ENCODE measurements at places on chromosomes 4 and X.

DNA sequence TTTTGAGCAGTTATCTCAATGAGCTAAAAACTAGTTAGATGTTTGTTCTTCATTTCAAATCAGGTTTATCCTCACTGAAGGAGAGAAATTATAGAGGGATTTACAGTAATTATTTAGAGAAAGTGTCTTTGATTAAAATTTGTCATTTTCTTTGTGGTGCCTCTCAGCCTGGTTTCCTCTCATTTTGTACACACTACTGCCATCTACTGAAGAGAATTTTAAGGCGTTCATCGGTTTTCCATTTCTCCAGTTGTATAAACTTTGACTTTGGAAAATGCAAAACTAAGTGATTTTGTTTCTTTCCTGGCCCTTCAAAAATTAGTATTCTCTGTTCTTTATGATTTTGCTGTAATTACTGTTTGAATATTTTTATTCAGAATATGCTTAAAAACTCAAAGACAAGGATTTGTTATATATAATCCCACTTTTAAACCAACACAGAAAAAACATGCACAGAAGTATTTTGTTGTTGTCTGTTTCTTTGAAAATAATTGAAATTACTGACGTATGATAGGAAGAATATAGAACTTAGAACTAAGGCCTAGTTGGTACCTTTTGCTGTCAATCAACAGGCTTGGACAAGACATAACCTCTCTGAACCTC is 34.4 kb upstream of the ANXA3 start:
- DNase-seq = no peak

DNA sequence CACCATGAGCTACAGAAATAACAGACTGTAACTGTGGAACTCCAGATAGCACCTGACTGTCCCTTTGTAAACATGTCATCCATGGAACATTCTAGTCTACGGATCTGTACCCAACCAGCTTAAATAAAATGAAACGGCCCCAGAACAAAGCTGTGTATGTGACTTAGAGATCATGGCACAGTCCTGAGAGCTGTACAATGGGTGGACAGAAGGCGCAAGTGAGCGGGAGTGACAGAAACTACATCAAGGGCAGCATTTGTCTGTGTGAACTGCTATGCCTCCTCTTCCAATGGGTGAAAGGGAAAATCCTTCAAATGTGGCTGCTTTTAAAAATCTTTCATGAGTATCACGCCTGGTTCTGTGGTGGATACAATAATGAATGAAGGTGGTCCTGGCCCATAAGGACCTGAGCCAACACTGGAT is 72.5 kb downstream of the FAT1 start:
- no peak for DNase-seq

GRCh38 chrX:71222929-71223328 is at the start of gene GJB1:
TSS of gene GJB1 (plus strand) at chrX:71223224. CDS start at chrX:71223708, 484 bp downstream.
- DNase-seq = no peak

DNA sequence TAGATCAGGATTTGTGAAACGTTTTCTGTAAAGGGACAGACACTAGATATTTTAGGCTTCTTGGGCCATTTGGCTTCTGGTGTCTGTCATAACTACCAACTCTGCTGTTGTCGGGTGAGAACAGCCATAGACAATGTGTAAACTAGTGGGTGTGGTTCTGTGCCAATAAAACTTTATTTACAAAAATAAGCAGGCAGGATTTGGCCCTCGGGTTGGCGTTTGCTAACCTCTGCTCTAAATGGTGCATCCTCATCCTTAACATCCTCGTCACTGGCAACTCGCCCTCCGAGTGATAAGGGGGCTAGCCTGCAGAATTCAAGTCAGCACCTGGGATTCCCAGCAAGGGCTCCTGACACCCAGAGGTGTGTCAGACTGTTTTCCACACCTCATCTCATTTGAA is 105.8 kb upstream of the MSX1 start:
- DNase-seq = no peak

DNA sequence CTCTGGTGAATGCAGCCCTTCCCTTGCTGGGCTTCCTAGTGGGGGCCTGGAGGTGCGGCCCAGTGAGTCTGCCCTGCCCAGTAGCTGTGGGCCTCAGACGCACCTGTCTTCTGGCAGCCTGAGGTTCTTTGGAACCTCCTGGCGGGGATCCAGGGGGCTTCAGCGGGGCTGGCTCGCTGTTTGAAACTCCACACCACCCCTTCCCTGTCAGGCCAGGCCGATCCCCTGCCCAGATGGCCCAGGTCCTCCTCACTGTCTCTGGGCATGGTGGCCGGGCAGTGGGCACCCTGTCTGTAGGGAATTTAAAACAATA is 10.7 kb upstream of the NKX1-1 start:
- no peak for DNase-seq
